Hematopoietic multipotent progenitor cell (in vitro differentiated cells): ENCODE measurements at places on chromosomes 7 and 10. TPM values are rescaled to one million over a fixed set of nuclear protein-coding genes. Genes with fewer than 3 reads are reported as not detected.

Gene TBX20
- total RNA-seq: not detected

Gene MRLN
- not detected for total RNA-seq

Gene COL28A1
- total RNA-seq: under 0.01 TPM

Gene GOLGA7B
- total RNA-seq: under 0.01 TPM

Gene CROT
- total RNA-seq: 3.8 TPM

Gene GJC3
- total RNA-seq: 0.54 TPM

Gene PPRC1
- 23.7 TPM for total RNA-seq

Gene ZNF503
- total RNA-seq: 0.81 TPM
